ENCODE measurements at places on chromosomes 5 and 9.

DNA sequence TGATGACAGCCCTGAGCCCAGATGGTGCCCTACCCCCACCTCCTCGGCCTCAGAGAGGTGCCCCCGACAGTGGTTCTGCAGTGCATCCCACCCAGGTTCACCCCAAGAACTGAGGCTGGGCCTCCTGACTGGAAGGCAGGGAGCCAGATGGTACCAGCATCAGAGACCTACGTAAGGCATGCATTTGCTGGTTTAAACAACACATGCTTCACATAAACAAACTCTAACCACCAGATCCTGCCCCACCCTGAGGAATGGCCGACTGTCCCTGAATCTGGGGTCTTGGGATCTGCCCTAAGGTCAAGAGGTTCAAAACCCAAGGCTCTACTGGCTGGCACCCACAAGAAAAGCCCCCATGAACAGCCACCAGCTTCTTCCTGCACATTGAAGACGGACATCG lies 73.3 kb downstream of the SECISBP2 start:
- no peak for DNase-seq

DNA sequence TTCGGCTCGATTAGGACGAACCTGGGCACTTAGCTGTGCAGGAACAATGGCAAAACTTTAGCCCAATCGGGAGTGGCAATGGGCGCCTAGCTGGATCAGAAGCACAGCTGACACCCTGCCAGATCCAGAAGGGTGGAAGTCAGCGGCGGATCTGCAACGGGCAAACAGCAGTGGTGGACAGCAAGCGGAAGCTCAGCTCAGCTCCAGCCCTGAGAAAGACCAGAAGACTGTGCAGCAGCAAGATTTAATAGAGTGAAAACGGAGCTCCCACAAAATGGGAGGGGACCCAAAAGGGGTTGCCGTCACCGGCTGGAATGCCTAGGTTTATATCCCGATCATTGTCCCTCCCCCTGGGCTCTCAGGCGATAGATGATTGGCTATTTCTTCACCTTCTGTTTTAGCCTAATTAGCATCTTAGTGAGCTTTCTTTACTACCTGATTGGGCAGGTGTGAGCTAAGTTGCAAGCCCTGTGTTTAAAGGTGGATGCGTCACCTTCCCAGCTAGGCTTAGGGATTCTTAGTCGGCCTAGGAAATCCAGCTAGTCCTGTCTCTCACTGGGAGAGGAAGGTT lies 1237.9 kb downstream of the CDH12 start:
- no peak for DNase-seq

GRCh38 chr5:106584268-106584667 lies 1086.5 kb downstream of the EFNA5 start:
- DNase-seq = no peak

- DNase-seq = no peak
Measured at GRCh38 chr5:72369711-72370110, 49.5 kb downstream of the PTCD2 start.

- DNase-seq = no peak
Measured at GRCh38 chr5:10856683-10857337, 95.8 kb upstream of the DAP start.

- DNase-seq = no peak
Measured at GRCh38 chr5:142894749-142895148, 124.6 kb downstream of the ARHGAP26 start.

DNA sequence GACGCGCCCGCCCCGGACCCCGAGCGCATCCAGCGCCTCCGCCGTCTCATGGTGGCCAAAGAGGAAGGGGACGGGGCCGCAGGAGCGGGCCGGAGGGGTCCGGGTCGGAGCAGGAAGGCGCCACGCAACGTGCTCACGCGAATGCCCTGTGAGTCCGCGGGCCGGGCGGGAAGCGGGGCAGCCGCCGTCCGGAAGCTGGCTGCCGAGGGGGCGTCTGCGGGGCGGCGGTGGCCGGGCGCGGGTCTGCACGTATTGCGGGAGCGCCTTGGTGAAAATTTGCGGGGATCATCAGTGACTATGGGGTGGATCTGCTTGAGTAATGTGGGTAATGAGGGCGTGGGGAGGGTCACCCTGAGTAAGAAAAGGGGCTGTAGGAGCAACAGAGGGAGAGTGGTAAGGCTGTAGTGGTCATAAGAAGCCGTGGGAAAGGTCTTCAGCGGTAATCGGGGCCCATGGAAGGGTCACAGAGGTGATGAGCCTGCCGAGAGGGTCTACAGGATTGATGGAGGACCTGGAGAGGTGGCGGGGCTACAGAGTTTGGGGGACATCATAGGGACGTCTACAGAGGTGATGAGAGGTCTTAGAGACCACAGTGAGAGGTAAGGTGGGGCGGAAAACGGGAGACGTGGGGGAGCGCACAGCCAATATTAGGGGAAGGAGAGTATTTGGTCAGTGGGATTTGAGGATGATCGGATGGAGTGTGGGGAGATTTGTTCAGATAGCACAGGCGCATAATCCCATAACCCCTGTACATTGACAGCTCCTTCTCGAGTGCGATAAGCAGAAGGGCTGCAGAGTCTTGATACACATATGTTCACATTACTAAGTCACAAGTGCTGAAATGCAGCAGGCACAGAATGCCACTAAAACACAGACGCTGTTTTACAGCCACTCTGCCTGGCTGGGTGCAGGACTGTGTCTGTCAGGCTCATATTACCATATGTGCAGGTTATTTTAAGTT lies 819 bp downstream of the LSM11 start:
- no peak for DNase-seq

DNA sequence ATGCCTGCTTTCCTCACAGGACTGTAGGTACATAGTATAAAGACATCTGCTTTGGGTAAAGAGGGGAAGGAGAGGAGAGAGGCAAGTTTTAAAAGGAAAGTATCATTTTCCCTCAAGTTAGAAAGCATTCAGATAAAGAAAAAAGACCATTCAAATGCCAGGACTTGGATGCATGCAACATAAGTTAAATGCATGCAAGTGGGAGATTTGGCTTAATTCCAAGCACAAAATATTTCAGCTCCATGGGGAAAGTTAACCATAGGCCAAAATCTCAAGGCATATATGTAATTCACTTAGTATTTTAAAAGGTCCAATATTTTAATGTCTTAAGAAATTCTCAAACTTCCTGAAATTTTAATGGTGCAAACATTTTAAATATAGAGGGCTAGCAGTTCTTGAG lies 36.4 kb downstream of the POU5F2 start:
- DNase-seq = no peak

GRCh38 chr9:32863291-32863690 lies 80.0 kb downstream of the TMEM215 start:
- no peak for DNase-seq

- no peak for DNase-seq
Measured at GRCh38 chr5:10301266-10301665, 6.4 kb downstream of the CMBL start.

DNA sequence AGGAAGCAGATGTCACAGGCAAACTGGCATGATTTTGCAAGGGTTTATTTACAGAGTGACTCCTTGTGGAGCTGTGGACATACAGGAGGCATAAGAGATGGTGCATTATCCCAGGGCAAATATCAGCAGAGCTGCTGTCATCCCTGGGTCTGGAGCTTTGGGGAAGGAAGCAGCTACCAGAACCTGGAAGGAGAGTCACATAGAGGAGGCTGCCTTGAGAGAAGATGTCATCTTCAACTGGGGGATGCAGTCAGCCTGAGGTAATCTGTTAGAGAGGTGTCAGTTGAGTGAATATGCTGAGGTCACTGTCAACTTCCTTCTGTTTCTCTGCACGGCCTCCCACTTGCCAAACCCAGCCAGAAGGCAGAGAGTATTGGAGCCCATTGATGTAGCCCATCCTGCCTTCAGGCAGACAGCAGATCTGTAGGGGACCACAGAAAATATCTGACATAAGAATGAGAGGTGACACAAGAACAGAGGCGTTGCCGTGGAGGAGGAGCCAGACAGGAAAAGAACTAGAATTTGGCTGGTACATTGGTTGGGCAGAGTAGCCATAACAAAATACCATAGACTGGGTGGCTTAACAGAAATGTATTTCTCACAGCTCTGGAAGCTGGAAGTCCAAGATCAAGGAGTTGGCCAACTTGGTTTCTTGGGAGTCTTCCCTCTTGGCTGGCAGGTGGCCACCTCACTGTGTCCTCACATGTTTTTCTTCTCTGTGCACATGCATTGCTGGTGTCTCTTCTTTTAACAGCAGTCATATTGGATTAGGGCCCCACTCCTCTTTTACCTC lies 102.8 kb downstream of the SNX18 start:
- no peak for DNase-seq

- no peak for DNase-seq
Measured at GRCh38 chr5:141691286-141691866, 9.3 kb upstream of the ARAP3 start.

- no peak for DNase-seq
Measured at GRCh38 chr9:116812231-116813030, 125.3 kb downstream of the TRIM32 start.

All from GM12864 (cell line).